ENCODE measurements at places on chromosomes 12 and 14.
A peak's percentile ranks its signal among the peaks of the same experiment; 100 is the strongest.

GRCh38 chr12:42705863-42706262, 116.3 kb upstream of the PRICKLE1 start:
- DNase-seq = no peak

GRCh38 chr14:90796329-90796728, 19.9 kb downstream of the TTC7B start:
- no peak for DNase-seq

DNA sequence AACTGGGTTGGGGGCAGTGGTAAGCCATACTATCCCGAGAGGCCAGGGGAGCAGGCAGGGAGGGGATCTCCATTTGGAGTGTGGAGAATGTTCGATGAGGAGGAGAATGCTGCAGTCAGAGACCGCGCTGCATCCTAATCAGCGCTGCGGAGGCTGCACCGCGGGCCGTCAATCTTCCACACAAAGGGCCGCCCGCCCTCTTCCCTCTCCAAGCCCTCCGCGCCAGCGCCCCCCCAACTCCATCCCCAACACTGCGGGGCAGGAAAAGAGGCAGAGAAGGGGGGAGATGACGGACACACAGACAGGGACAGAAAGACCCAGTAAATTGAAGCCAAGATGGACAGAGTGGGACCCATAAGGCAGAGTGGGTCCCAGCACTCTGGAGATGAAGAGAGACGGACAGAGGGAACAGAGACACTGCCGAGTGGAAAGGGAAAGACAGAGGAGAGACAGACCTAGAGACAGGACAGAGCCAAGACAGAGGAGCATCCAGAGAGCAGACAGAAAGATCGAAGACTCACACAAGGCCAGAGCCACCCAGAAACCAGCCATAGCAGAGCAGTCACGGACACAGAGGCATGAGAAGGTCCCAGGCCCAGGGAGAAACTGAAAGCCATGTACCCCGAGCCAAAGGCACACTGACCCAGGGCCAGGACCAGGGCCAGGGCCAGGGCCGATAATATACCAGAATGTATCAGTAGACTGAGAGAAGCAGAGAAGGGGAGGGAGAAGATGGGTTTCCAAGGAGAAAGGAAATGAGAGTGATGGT, 3.5 kb downstream of the CISTR start:
- DNase-seq = no peak

- DNase-seq = no peak
These were observed 58.0 kb downstream of the RASSF8 start for GRCh38 chr12:26016516-26016915.

DNA sequence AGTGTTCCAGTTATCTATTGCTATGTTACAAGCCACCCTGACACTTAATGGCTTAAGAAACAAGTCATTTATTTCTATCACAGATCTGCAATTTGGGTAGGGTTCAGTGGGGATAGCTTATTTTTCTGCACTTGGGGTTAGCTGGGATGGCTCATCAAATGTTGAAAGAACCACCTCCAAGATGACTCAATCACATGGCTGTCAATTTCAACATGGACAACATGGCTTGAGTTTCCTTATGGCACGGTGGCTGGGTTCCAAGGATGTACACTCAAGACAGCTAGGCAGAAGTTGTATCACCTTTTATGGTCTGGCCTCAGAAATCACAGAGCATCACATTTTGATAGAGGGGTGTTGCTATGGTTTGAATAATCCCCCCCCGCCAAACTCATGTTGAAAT, 24.5 kb upstream of the IGF1 start:
- no peak for DNase-seq

GRCh38 chr14:28305938-28306337, 460.6 kb upstream of the FOXG1 start:
- DNase-seq = no peak

- DNase-seq = peak; percentile 71
These were observed 128.0 kb downstream of the NDUFA12 start for GRCh38 chr12:94875525-94875924.

GRCh38 chr12:3300833-3301401, 190.1 kb upstream of the PRMT8 start:
- DNase-seq = no peak

DNA sequence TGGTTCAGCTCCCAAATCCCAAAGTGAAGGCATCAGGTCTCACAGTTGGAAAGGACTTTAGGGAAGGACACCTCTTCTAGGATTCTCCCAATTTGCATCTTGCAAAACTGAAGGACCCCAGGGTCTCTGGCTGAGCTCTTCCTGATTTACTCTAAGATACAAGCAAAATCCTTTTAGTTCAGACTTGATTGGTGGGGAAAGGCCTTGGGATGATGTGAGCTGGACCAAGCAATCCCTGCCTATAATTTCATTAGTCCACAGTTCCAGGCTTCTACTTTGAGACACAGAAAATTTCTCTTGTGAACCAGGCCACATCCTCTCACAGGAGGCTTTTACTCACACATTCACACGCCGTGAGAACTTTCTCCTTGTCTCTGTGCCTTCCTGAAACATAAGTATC, 23.6 kb upstream of the VWF start:
- DNase-seq = no peak

DNA sequence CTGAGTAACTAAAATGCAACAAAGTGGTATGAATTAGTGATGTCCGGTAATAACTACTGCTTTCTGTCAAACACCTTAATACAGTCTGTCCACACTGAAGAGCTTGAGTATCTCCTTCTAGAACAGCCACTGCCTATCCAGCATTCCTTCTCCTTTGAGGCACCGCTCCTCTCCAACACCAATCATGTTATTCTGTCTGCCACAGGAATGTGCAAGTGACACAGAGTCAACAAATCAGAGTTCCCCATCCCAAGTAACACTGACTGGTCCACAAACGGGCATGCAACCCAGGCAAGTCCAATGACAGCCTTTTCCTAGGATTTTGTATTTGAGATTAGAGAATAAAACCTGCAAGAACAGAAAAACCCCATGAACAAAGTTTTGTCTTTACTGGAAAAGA, 3.8 kb downstream of the GXYLT1 start:
- no peak for DNase-seq

DNA sequence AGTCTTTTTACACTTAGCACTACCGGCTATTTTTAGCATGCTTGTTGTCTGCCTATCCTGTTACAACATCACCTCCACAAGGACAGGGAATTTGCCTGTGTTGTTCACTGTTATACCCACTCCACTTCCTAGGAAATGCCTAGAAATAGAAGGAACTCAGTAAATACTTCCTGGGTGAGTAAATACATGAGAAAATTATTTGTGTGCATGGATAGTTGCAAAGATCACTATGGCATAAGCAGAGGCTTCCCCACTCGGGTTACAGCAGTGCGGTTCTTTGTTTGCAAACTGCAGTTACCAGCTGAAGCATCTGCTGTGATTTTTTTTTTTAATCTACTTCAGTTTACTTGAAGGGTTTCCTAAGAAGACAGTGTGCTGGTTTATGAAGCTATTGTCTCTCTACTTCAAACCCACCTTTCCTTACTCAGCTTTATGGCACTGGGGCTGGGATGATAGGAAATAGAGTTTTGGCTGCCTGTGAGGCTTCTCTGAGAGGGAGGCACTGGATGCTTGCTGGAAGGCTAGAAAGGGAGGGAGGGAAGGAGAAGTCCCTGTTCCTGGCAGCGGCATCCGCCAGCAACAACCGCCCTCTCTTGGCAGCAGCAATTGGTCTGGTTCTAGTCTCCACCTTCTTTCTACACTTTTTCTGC, 29.0 kb downstream of the PDE6H start:
- no peak for DNase-seq

DNA sequence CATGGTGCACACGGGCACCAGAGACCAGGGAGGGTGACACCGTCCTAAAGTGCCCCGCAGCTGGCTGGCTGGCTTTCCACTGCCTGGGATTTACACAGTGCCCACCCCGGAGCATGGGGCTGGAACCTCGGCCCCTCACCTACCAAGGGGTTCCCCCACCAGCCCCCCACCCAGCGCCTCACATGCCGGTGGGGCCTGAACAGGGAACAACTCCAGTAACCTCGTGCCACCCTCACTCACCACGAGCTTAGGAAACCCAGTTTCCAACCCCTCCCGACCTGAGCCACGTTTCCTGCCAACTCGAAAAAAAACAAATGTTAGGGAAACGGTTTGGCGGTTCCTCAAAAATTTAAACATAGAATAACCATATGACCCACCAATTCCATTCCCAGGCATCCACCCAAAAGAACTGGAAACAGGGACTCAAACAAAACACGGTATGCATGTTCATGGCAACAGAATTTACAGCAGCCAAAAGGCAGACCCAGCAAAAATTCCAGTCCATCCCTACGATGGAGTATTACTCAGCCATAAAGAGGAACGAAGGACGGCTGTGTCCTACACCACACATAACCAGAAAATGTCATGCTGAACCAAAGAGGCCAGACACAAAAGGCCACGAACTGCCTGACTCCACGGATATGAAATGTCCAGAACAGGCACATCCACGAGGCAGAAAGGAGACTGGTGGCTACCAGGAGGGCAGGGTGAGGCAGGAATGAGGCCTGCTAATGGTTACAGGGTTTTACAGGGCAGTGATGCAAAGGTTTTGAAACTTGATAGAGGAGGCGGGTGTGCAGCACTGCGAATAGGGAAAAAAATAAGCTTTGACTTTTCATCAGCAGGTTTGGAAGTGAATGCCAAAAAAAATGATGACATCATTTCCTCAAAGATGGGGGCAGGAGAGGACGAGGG, 68.9 kb downstream of the NCOR2 start:
- no peak for DNase-seq

DNA sequence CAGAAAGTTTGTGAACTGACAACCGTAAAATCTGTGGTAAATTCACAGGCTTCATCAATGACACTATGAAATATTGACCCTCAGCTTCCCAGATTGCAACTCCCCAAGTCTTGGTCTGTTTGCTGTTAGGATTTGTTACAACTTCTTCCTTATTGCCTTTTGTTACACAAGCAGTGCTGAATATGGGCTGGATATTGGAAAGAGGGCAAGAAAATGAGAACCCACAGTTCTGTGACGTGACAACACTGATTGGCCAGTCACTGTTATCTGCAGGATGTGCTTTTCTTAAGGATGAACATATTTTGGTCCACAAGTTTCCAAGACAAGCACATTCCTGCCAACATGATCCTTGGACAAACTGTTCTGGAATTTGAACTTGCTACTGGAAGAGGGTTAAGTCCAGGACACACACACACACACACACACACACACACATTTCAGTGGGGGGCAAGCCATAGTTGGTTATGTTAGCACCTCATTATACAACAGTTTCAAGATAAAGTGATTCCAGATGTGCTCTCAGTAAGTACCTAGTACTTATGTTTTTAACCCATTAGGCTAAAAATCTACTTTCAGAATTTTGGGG, 16.6 kb upstream of the SLC38A2 start:
- DNase-seq = no peak

GRCh38 chr12:93226361-93226760, 151.4 kb upstream of the NUDT4 start:
- no peak for DNase-seq

DNA sequence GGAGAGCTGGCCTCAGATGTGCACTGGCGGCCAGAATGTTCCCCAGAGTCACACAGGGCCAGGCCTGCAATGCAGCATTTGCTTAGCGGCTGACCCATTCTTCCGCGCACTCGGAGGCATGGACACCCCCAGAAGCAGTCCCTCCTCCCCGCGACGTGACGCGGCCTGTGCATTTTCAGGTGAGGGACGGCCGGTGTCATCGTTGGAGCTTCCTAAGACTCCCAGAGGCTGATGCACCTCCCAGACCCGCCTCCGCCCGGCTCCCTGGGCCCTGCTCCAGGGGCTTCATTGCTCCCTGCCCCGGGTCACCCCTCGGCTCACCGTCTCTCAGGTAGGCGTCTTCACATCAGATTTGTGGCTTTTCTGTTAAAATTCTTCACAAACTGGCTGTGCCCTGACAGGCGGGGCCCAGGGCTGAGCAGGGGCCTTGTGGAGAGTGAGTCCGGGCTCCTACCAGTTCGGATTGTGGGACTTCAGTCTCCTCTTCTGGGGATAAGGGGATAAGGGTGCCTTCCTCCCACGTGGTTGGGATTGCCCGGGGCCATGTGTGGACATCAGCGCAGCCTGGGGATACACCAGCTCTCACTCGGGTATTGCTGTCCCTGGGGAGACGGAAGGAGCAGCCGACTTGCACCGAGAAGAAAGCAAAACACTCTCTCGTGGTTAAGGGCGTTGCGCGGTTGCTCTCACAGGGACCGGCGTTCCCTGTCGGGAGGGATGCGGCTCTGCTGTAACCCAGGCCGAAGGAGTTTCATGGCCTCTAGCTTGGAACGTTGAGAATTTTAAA, 249.1 kb downstream of the ADGRD1 start:
- DNase-seq = peak; percentile 12

DNA sequence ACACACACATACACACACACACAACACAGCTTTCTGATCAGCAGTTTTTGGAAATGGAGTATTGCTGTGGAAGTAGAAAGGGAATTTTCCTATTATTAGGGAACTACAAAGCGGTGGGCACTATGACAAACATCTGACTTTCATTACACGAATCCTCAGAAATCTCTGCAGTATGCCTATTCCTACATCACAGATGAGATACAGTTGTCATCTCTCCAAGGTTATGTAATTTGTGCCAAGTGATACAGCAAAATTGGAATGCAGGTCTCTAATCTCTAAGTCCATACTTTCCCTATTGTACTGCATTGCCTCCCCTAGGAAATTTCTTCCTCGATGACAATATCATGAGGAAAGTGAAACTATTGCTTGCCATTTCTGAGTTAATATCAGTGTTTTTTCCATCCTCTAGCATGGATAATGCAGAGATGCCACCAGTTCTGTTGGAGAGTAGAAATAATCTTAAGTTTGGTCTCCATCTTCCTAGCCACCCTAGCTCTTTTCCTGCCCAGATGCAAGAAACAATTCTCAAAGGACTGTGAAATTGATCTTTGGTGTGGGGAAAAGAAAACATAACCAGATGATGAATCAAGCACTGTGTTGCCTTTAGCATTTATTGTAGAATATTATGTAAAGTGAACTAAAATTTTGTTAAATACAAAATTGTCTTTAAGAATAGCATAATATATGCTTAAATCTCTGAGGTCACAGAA, 94.7 kb downstream of the ERGIC2 start:
- no peak for DNase-seq

GRCh38 chr14:101119830-101120571, 216.5 kb upstream of the RTL1 start:
- DNase-seq = no peak

DNA sequence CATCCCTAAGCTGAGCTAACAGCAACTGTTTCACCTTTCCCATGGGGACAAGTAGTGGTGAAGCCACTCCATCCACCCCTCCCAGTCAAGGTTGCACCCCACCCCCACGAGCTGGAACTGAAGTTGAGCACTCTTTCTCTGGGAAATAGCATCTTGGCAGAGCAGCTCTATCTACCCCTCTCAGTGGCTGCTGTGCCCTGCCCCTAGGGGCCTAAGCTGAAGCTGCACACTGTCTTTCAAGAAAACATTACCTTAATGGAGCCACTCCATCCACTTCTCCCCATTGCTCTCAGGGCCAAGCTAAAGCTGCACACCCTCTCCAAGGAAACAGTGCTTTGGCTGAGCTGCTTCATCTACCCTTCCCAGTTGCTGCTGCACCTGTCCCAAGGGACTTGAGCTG, 170.6 kb upstream of the CCDC196 start:
- no peak for DNase-seq

- no peak for DNase-seq
These were observed 651.5 kb downstream of the FSCB start for GRCh38 chr14:43855556-43855955.

Data from GM13977 (cell line).